C1 segment of cervical spinal cord (tissue), 14 donors: ENCODE measurements at places on chromosomes 16 and 17.

- no peak for DNase-seq
These were observed 120.7 kb downstream of the CCDC182 start for GRCh38 chr17:57624386-57624785.

GRCh38 chr17:66691644-66692420, 143.1 kb upstream of the CACNG5 start:
- no peak for DNase-seq

DNA sequence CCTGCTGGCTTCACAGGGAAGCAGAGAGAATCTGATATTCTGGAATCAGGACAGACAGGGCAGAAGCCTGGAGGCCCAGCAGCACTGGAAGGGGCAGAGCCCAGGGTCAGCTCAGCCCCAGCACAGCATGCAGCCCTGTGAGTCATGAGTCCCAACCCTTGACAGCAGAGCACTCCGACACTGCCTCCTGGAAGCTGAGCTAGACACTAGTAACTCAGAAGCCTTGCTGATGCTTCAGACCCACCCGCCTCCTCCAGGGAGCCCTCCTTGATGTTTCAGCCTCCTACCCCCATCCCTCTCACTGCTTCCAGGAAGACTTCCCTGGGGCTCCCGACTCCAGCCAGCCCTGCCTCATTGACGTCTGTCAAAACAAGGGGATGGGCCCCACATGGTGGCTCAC, 6.9 kb downstream of the CAMKK1 start:
- DNase-seq = no peak

DNA sequence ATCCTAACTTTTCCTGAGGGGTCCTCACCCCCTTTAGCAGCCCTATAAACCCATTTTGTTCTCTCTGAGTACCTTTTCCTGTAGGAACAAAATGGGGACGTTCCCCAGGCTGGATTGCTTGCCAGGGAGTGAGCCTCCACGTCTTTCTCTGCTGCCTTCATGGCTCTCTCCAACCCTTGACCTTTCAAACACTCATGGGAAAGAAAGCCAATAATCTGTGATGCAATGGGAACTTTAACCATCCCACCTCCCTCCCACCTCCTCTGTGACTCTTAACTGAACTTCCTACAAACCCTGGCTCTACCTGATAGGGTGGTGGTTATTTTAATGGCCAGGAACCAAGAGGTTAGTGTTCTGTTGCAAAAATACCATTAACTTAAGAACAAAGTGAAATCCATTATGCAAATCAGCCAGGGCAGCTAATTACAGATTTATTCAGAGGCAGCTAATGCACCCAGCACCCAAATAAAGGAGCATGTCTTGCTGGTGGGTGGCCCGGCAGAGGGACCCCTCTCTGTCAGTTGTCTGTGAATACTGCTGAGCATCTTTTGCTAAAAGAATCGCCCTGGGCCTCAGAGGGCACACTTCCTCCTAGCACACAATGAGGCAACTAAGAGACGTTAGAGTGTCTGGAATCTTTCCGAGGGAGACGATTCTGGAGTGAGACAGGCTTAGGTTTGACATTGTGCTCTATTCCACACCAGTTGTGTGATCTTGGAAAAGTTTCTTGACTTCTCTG, 3.0 kb downstream of the PIPOX start:
- DNase-seq = no peak

GRCh38 chr16:2042171-2042985, 5.3 kb downstream of the NTHL1 start:
- DNase-seq = no peak

DNA sequence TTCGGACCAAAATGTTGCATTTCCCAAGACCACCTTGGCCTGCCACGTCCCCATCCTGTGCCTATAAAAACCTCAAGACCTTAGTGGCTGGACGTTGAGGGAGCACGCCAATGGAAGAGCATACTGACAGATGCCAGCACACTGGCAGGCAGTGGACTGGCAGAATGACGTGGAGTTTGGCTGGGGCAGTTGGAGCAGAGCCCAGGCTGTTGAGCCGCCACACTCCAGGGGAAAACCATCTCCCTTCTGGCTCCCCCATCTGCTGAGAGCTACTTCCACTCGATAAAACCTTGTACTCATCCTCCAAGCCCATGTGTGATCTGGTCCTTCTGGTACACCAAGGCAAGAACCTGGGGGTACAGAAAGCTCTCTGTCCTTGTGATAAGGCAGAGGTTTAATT, 494.1 kb downstream of the CDH11 start:
- no peak for DNase-seq

DNA sequence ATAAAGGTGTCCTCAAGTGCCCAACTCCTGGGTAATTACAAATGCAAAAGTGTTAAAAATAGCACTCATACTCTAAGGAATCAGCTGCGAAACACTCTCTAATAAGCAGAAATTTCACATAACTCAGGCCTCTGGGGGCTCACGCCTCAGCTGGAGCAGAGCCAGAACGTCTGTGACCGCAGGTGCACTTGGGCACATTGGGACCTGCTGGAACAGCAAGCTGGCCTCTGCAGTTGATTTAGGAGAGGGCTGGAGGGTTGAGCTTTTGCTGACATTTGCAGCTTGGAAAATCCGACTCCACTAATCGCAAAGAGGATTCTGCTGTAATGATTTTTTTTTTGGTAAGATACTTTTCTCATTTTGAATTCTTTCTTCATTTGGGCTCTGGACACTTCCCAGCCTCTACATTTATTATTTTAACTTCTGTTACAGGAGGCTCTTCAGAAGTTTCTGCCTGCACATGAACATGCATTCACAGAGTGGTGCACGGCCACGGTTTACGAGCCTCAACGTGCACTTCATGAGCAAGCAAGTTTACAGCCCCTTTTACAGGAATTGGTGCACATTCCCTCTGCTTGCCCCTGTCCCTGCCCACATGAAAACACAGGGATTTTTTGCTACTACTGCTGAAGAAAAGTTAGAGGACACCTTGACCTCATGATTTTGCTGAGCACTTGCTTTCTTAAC, 4.1 kb upstream of the SNTB2 start:
- DNase-seq = no peak

DNA sequence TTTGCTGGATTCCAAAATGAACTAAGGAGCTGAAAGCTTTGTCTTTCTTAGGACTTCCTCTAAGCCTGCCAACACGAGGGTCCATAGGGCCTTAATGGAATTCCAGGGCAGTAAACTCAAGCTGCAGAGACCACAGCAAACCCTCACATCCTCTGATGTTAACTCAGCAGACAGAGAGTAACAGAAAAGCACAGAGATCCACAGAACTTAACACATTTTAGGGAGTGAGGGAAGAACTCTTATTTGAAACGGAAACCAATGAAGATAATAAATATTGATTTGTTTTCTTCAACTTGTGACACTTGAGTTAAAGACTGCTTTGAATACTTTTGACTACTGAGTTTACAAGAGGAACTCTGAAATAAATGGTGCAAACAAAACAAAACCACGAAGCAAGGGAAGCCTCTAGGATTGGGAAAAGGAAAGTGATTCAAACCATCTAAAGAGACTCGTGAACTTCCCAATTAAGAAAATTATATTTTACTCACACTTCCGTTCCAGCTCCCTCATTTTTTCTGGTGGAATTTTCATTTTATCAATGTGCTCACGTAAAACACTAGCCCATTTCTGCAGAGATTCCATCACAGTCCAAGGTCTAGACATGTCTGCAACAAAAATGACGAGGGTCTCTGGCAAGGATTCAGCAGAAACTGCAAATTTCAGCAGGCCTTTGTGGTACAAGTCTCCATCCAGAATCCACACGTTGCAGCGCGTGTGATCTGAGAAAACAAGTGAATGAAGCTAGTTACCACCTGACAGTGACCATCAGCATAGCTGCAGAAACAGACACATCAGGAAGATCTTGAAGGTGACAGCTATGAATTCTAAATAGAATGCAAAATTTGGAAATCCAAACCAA, 9.2 kb downstream of the DYNC1LI2 start:
- no peak for DNase-seq

GRCh38 chr17:38742411-38743308, 5.5 kb downstream of the PCGF2 start:
- DNase-seq = no peak

- DNase-seq = no peak
These were observed 21.9 kb upstream of the GPRC5C start for GRCh38 chr17:74410001-74410443.

GRCh38 chr16:48616571-48616970, 6.6 kb upstream of the N4BP1 start:
- DNase-seq = no peak

DNA sequence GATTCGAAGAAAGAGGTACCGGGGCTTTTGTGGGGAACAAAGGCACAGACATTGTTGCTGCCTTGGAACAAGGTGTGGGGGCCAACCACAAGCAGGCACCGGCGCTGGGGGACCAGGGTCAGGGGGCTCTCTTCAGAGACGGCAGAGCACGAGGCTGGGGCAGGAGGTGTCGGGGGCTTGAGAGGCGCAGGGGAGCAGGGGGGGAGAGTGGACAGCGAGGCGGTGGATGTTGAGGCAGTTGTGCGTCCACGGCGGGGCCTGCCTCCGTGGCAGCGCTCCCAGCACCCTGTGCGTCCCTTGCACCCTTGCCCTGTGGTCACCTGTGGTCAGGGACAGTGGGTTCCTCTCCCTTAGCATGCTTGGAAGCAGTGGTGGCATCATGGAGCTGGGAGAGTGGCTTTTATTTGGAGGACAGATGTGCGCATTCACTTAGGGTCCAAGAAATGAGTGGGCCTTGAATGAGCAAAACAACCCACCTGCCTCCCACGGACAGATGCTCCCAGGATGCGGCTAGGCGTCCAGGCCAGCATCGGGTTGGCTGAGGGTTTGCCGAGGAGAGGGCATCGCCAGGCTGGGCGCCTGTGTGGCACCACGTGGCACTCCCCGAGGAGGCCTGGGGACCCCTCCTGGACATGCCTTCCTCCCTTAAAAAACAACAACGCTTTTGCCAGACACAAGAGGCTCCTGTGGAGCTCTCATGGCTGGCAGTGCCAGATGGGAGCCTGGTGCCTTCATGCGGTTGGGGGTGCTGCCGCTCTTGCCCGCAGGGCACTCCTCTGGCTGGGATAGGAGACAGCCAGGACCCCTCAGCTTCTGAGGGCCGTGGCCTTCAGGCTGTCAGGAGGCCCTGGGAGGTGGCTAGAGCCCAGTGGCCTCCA, 113.0 kb downstream of the BANP start:
- DNase-seq = no peak

DNA sequence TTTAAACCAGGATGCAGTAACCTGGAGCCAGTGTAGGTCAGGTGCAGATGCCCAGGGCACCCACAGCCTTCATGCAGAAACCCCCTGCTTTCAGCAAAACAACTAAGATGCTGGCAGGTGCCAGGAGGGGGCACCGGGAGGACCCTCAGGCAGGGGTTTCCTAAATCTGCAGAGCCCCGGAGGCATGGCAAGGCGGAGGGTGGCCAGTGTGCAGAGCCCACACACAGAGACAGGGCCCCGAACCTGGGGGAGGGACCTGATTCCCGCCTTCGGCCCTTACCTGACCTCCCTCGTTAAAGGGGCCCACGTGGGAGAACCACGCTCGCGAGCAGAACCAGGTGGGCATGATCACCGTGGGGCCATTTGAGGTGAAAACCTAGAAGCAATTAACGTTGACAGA, 114.0 kb upstream of the METRNL start:
- DNase-seq = no peak

DNA sequence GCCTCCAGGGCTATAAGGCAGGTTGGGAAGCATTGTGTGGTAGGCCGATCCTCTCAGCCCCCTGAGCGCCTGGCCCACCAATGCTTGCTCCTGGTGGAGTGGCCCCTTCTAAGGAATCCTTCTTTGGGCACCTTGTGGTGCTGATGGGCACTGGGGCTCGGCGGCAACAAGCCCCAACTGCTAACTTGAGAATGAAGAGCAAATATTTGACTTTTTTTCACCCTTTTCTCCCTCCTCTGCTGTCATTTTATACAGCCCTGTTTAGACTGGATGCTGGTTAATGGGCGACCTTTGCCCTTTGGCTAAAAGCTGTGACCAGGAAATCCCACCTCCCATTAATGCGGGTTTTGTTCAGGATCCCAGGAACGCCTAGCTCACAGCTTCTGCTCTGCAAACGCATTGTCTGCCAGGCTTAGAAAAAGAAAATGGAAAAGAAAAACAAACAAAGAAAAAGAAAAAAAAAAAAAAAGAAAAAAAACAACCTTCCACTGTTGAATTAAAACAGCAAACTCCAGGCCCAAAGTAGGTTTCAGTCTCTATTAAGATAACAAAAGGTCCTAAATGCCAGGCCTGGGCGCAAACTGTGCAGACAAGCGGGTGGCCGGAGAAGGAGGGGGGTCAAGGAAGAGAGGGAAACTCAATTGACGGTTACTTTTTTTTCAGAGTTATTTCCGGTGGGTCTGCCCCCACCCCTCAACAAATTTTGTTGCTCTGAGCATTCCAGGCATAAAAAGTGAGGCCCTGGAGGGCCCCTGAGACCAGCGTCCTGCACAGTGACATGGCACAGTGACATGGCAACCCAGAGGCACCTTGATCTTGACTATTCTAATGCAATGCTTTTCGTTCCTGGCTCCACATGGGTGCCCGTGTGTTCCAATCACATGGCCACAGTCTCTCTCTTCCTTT, 301.4 kb downstream of the MAF start:
- no peak for DNase-seq

DNA sequence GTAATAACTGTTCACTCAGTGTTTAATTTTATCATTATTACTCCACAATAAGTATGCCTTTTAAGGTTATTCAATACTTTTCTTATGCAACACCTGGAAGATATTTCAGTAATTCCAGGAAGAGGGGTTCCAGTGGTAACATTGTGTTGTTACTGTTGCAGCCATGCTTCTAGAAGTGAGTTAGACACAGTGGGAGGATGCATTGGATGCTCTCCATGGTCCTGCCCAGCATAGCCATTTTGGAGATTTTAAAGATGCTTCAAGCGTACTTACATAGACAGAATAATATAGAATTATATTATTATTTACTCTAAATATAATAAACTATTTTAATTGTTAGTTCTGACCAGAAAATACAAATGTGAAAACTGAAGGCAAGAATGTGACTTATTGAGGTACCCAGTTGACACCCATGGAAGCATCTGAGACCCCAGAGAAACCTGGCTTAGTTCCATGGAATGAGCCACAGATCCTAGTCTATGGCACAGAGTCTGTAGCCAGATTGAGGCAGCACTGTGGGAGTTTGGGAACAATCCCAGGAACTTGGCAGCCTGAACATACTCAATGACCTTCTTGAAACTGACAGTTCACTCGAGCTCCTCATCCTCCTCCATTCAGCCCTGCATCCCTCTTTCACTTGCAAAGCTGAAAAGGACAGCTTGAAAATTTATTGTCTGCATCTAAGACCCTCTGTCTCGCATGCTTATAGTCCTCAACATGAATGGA, 190.1 kb upstream of the HS3ST4 start:
- no peak for DNase-seq

GRCh38 chr17:75366432-75366831, 39.0 kb downstream of the GRB2 start:
- no peak for DNase-seq

DNA sequence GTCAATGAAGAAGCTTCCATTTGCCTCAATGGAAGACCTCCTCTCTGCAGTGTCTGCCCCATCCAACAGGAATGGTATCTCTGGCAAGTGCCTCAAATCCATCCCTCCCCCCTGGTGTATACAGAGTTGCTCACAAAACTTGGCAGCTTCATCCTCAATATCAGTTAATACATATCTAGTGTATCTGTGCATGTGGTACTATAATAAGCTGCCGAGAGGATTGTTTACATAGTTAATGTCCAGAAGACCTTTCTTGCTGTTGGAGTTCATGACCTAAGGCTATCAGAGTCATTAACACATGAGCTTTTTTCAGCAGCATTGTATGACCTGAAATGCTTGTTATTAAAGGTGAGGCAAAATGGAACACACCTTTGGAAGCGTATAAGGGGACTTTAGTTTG, 14.0 kb upstream of the RASL10B start:
- DNase-seq = no peak
